Activated naive CD4-positive, alpha-beta T cell treated with anti-CD3 and anti-CD28 coated beads, Interleukin-2, amount 50 U/mL, for 16 hours (primary cell): ENCODE measurements at places on chromosomes 11 and 22.

DNA sequence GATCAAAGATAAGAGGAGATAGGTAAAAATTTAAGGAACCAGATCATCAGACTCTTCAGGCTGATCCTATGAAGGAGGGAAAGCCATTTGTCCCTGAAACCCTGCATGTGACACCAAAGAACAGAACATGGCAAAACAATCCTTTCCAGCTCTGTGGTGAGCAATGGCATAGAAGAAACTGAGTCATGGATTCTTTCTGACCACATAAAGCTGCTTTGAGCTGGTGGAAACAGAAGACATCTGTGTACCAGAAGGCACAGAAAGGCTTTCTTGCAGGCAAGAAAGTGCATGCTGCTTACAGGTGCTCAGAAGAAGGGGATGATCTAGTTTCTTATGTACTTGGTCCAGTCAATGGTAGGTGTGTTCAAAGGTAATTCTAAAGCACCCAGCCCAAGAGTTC, 45.0 kb upstream of the APOA1 start:
- DNase-seq: no peak

DNA sequence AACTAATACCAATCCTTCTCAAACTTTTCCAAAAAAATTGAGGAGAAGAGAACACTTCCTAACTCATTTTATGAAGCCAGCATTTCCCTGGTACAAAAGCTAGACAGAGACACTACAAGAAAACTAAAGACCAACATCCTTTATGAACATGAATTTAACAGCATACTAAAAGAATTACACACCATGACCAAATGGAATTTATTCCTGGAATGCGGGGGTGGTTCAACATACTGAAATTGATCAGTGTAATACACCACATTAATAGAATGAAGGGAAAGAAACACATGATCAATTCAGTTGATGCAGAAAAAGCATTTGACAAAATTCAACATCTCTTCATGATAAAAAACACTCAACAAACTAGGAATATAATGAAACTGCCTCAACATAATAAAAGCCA, 148.1 kb downstream of the WNT7B start:
- DNase-seq: no peak

GRCh38 chr11:2118677-2119076, 20.5 kb downstream of the IGF2 start:
- no peak for DNase-seq

- no peak for DNase-seq
These were observed 148.0 kb downstream of the CTTN start for GRCh38 chr11:70546191-70546940.

- no peak for DNase-seq
These were observed 34.1 kb downstream of the LMO1 start for GRCh38 chr11:8229299-8230177.

- DNase-seq: no peak
These were observed 168.6 kb upstream of the GRK3 start for GRCh38 chr22:25395915-25396314.

DNA sequence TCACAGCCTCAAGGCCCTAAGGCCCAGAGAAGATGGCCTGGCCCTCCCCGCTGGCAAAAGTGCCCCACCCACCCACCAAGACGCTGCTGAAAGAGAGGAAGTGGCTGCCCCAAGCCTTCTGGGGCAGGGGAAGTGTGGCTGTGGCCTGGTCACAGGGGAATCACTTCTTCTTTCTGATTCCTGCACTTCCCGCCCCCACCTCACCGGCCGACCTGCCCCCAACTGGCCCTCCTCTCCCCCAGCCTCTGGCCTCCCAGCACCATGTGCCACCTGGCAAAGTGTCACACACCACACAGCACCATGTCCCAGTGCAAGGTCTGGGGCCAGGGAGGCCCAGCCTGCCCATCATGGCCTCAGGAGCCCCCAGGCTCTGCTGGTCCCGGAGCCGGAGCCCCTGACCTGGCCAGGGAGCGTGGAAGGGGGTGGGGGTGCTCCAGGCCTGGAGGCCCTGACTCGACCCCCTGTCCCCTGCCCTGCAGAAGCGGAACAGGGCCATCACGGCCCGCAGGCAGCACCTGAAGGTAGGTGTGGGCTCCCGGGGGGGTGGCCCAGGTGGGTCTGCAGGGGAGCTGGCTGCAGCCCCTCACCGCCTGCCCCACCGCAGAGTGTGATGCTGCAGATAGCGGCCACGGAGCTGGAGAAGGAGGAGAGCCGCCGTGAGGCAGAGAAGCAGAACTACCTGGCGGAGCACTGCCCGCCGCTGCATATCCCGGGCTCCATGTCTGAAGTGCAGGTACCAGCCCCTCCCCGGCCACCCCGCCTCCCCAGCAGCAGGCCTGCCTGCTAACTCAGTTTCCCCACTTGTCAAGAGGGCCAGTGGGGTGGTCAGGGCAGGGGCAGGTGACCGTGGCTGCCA, 1.4 kb downstream of the TNNI2 start:
- DNase-seq: no peak

- DNase-seq: no peak
These were observed 31.4 kb downstream of the LIMK2 start for GRCh38 chr22:31243339-31244045.

DNA sequence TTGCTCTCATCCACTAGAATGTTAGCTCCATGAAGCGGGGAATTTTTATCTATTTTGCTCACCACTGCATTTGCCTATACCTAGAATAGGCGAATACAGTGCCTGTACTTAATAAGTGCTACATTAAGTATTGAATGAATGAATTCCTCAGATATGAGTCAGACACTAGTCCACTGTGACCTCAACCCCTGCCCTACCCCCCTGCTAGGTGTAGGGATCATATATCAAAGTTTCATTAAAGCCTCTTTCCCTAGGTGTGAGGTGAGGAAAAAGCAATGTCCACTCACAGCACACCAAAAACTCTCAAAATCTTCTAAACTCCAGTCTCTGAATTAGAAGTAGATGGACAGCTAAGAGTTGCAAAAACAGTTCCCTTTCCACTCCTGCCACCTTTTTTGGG, 9.8 kb upstream of the PSMA1 start:
- no peak for DNase-seq
